ENCODE measurements at places on chromosomes 1 and 21.

GRCh38 chr1:38243106-38243505 is 196.5 kb upstream of the POU3F1 start:
- peak; percentile 56 for DNase-seq

DNA sequence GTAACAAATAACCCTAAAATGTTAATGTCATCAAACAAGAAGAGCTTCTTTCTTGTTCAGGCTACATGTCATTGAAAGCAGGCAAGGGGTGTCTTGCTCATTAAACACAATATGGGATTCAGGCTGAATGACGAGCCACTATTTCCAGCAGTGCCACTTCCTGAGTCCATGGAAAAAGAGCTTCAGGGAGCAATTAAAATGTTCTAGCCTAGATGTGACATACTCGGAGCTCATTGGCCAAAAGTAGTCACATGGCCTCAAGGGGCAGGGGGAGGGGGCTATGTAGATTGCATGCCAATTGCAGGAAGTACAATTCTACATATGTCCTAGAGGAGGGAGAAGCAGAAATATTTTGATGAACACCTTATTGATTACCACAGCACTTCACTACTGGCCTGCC is 685.3 kb upstream of the ADGRL2 start:
- DNase-seq = no peak

GRCh38 chr1:180917306-180918065 is 4.8 kb downstream of the KIAA1614 start:
- peak; percentile 37 for DNase-seq

DNA sequence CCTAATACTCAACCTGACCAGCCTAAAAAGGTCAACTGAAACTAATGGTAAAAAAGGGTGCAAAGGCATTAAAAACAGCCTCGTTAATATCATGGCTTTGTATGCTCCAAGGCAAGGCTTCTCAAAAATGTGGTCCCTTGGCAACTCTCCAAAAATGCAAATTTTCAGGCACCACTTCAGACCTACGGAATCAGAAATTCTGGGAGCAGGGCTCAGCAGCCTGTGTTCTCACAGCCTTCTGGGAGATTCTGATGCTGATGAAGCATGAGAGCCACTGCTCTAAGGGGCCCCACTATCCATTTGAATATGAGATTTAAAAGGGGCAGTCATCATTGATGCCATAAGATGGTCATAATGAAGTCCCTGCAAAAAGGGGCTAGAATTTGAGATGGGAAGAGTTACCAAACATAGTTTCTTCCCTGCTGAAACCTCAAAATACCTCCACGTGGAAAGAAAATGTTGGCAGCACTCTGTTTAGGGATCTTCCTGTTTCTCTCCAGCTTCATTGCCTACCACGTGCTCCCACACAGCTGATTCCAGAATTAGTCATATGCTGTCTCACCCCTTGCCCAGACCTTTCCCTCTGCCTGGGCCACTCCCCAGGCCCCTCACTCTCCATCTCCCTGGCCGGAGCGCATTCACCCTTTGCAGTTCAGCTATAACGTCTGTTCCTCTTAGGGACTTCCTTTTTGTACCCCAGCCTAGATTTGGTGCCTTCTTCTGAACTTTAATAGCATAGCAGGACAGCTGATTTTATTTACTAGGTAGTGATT is 46.7 kb downstream of the PHC2 start:
- DNase-seq = no peak

DNA sequence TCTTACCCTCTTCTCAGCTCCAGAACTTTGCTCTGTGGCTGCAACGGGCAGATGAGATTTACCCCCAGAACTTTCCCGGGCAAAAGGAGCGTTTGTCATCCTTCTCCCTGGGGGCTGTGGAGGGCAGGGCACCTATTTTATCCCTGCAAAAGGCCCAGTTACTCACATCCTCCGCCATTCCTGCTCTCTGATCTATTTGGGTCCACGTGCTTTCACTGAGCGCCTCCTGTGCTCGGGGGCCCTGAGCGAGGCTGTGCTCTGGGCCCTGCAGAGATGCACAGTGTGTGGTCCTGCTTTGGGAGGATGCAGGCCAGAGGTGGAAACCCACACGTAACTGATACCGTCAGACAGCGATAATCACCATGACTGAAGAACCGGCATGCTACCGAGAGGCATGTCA is 2.4 kb upstream of the CSMD2 start:
- no peak for DNase-seq

GRCh38 chr1:93448292-93448982 is 519 bp downstream of the FNBP1L start:
- DNase-seq = peak; percentile 88

- DNase-seq = no peak
Measured at GRCh38 chr21:35043549-35043948, 5.6 kb downstream of the RUNX1 start.

GRCh38 chr1:70667494-70668170 is 256.6 kb downstream of the CTH start:
- DNase-seq = peak; percentile 69

- no peak for DNase-seq
Measured at GRCh38 chr1:93628681-93629080, 53.0 kb downstream of the BCAR3 start.

- DNase-seq = peak; percentile 83
Measured at GRCh38 chr1:205226868-205227583, 720 bp upstream of the TMCC2 start.

- no peak for DNase-seq
Measured at GRCh38 chr1:202397256-202397655, 48.8 kb downstream of the PPP1R12B start.
